Lower leg skin (tissue), 4 donors: ENCODE measurements at places on chromosomes 6 and 20. TPM values are rescaled to one million over a fixed set of nuclear protein-coding genes. Genes with fewer than 3 reads are reported as not detected.

The FAM83C gene
- 85.7 TPM for total RNA-seq

The TSPYL1 gene
- total RNA-seq: 57.2 TPM

- DNase-seq: no peak
Measured at GRCh38 chr20:37558779-37559178, 31.1 kb upstream of the BLCAP start.

- DNase-seq: no peak
Measured at GRCh38 chr6:73078908-73079610, 146.2 kb downstream of the KHDC1L start.

DNA sequence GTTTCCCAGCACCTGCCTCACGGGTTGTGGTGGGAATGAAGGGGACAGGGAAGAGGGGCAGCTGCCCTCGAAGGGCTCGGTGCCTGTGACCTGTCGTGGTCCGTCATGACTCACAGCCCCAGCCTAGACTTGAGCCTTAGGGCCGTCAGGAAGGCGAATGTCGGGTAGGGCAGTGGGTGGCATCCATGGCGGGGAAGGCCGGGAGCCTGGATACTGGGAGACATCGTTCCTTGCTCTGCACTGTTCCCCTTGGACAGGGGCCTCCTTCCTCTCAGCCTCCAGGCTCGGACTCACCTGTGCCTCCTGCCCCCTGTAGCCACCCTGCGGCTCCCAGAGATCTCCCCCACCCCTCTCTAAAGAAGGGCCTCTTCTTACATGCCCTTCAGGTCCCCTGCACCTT lies 52.2 kb upstream of the APCDD1L start:
- DNase-seq: no peak

The KHDC1L gene
- total RNA-seq: not detected

GRCh38 chr20:63951398-63952209 lies 4.6 kb downstream of the UCKL1 start:
- no peak for DNase-seq

- no peak for DNase-seq
Measured at GRCh38 chr20:237489-237888, 10.4 kb downstream of the DEFB129 start.

- DNase-seq: no peak
Measured at GRCh38 chr6:140849456-140849855, 1283.3 kb upstream of the GJE1 start.
